ENCODE measurements at places on chromosomes 2 and 18.

GRCh38 chr2:239264492-239264837 lies 136.4 kb downstream of the HDAC4 start:
- no peak for DNase-seq

GRCh38 chr2:19673213-19673791 lies 228.5 kb downstream of the TTC32 start:
- DNase-seq, result no peak

DNA sequence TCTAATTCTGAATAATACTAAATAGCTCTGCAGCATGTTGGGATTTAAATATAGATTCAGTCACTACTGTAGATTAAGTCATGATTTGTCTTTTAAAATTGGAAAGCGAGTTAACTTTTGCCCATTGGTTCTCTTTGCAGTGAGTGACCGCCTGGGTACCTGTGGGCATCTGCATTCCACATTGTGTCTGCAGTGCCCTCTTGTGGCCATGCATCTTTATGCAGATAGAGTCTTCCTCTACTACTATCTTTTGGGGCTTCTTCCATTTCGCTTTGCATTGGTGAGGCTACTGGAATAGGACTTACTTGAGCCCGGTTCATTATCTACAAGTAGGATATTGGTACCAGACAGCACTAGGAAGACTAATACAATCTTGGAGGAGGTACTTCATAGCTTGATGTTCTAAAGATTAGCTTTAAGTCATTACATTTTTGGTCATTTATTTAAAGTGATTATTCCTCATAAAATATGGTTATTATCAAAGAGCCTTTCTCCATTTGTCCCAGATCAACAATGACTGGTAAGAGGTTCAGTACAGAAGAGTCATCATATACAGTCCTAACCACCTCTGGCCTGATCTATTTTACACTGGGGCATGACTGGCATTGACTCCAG lies 203.0 kb downstream of the SOCS6 start:
- DNase-seq, result peak; percentile 17

DNA sequence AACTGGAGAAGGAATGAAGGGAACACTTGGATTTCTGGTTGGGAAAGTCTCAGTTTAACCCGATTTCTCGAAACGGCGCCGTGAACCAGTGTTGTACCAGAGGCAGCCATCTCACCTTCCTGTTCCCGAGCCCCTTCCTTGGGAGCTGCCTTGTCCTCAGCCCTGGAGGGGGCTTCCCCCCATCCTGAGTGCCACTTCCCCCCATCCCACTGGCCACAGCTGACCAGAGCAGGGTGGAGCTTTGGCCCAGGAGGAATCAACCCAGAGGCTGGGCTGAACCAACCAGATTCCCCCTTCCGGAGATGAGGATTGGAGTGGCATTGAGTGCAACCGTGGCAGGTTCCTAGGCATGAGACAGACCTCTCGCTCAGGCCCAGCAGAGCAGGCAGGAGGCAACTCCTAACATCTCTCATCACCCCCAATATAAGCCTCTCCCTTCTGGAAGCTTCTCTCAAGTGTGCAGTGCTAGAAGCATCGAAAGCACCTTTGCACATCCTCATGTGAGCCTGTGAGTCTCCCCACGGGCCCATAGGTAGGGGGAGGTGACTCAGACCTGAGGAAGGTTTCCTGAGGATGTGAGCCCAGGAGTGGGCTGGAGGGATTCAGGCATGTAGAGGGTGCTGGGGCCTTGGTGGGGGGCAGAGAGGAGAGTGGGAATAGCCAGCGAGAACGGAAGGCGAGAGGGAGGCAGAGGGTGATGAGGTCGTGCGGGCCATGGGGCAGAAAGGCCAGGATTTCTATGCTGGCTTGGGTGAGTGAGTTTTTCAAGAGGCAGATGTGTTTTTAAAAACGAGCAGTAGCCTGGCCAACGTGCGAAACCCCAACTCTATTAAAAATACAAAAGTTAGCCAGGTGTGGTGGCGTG lies 11.9 kb downstream of the NGEF start:
- no peak for DNase-seq

DNA sequence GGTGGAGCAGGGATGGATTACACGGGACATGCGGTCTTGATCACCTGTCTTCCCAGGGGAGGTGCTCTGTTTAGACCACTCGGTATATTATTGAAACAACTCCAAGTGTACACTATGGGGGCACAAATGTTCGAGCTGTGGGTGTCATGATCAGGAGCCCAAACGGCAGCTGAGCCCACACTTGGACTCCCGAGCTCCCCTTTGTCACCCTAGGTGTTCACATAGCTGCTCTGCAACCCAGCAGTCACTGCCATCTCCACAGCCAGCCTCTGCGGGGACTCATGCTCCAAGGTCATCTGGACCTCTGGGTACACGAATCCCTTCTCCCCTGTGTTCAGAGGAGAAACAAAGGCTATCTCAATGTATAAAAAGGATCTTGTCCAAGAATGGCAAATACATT lies 46.0 kb downstream of the CAPN13 start:
- DNase-seq, result no peak

DNA sequence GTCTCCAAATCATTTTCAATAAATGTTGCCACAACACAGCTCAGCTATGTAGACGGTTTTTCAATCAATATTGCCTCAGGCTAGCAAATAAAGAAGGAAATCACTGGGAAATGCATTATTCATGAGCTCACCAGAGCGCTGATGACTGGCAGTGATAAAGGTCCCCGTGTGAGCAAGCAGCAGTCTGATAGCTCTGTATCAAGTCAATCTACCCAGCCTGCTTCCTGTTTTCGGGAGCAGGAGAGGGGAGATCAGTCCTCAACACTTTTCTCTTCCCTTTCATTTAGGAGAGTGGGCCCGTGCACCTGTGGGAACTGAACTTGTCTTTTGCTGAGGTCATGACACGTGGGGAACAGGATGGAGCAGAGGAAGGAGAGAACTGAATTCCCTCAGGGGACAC lies 253.9 kb upstream of the SIX2 start:
- DNase-seq, result no peak

DNA sequence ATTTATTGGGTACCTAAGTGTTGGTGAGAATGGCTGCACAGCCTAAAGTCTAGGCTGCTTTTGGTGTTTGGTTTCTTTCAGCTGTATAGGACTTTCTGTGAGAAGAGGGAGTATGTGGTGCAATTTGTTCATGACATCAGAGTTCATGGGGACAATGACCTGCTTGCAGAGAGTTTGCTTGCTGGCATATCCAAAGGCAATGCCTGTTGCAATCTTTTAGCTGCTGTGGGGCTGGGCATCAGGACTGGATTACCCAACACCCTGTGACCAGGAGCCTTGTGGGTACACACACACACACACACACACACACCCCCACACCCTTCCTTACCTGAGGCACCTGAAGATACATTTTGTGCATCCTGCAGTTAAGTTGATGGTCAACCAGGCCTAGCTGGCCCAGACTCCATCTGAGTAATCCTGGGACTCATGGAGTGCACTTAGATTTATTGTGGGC lies 68.4 kb downstream of the LIPG start:
- DNase-seq, result no peak

DNA sequence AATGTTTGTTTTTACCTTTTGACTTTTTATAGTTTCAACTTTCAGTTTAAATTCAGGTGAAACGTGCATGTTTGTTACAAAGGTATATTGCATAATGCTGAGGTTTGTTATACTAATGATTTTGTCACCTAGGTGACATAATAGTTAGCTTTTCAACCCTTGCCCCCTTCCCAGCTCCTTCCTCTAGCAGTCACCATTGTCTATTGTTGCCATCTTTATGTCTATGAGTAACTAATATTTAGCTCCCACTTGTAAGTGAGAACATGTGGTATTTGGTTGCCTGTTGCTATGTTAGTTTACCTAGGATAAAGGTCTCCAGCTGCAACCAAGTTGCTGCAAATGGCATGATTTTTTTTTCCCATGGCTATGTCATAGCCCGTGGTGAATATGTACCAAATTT lies 322.3 kb upstream of the SETBP1 start:
- DNase-seq, result no peak

GRCh38 chr18:23995180-23995579 lies 19.4 kb upstream of the TTC39C start:
- no peak for DNase-seq

GRCh38 chr2:186017278-186017677 lies 278.7 kb downstream of the FSIP2 start:
- DNase-seq, result no peak

- DNase-seq, result no peak
Observed at GRCh38 chr2:18046558-18047212, 168.2 kb downstream of the KCNS3 start.

- DNase-seq, result no peak
Observed at GRCh38 chr18:44592639-44593038, 88.0 kb upstream of the SETBP1 start.

DNA sequence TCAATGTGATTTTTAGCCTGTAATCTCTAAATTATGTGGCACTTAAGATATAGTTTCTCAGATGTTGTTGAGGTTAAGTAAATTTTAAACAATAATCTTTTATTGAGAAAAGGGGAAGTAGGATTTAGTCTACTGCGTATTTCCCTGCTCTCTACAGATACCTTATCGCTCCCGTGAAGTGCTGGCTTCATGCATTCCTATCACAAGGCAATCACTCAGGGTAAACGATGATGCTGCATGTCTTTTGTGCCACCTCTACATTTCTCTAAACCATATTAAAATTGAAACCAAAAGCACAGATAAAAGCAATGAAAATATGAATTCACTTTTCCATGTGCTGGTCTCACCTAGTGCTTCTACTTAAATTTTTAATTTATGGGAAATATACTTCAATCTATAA lies 14.4 kb upstream of the RPE start:
- no peak for DNase-seq

DNA sequence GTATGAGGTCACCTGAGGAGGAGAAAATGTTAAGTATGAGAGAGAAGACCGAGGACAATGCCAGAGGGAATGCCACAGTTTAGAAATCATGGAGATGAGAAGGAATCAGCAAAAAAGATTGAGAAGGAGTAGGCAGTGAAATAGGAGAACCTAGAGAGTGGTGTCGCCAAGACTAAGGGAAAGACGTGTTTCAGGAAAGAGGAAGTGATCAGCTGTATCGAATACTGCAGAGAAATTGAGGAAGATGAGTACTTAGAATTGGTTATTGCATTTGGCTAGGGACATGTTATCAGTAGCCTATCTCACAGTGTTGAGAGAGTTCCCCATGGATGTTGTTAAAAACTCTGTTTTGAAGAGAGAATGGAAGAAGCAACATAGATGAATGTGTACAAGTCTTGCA lies 112.3 kb downstream of the GALNT1 start:
- DNase-seq, result no peak

DNA sequence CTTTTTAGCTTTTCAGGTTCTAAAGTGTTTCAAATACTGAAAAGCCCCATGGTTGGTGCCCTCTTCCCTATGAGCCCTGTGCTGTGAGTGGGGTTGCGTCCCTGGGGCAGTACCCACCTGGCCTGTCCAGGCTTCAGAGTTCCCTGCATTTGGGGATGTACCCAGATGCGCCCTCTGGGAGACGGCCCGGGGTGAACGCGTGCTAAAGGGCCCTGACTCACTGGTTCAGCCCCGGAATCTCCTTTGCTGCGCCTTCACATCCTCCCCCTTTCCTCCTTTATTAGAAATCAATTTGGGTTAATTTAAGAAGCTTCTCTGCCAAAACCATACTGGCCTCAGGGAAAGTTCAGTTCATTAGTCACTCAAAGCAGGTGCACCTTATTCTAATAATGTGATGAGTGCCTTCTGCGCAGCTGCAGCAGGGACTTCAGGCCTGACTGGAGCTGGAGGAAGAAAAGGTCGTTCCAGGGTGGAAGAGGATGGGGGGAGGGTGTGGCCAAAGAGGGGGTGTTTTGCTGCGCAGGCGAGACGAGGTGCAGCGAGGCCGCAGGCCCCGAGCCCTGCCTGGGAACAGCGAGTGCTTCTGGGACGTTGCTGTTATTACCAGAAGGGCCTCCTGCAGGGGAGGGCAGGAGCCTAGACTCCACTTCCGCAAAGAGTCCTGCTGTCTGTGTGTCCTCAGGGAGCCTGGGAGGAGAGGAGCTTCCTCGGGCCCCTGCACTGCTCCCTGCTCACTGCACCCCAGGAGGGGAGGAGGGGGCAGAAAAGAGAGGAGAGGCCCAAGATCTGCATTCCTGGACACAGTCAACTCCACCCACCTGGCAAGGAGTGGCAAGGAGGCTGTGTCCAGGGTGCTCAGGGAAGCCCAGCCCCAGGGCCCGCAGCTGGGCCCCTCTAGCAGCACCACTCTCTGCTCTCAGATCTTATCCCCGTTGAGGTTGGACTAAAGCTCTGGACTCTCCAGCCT lies 223.2 kb upstream of the PXDN start:
- DNase-seq, result no peak

DNA sequence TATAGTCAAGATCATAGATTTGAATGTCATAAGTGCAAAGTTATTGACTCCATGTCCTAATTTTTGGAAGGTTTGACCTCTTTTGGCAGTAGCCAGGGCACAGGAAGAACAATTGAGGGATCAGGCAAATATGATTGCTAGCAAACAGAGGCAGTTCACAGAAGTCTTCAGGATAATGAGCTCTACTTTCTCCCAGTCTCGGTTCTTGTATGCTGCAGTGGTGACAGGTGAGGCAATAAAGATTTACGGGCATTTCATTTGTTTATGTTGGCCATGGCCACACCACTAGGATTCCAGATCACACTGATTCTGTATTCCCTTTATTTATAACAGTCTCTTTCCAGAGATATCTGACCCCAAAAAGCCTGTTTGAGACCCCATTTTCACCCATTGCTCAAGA lies 137.5 kb downstream of the UBR3 start:
- no peak for DNase-seq

DNA sequence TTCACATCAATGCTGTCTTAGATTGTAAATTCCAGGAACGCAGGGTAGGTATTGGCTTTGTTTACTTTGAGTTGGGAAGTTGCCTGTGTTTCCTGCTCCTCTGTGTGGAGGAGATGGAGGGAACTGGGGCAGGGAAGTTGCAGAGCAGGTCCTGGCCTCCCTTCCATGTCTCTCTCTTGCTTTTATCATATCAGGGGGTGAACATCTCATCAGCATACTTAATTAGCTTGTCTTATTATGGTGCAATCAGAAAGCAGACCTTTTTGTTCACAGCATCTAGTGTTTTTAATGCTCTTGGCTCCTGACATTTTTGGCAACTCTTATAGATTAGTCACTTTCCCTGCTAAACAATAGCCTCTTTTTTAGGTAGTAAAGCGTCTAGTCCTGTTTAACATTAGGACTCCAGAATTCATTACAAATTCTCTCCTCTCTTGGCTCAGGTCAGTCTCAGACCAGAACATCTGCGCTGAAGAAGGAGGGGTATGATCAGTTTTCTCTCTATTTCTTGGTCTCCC lies 11.5 kb upstream of the DIPK1C start:
- no peak for DNase-seq

All from CD8-positive, alpha-beta memory T cell (primary cell).